ENCODE measurements at places on chromosomes 13 and 19. TPM values are rescaled to one million over a fixed set of nuclear protein-coding genes. Genes with fewer than 3 reads are reported as not detected.

GRCh38 chr13:114112826-114113322, 19.5 kb downstream of the RASA3 start:
- DNase-seq, result no peak

DNA sequence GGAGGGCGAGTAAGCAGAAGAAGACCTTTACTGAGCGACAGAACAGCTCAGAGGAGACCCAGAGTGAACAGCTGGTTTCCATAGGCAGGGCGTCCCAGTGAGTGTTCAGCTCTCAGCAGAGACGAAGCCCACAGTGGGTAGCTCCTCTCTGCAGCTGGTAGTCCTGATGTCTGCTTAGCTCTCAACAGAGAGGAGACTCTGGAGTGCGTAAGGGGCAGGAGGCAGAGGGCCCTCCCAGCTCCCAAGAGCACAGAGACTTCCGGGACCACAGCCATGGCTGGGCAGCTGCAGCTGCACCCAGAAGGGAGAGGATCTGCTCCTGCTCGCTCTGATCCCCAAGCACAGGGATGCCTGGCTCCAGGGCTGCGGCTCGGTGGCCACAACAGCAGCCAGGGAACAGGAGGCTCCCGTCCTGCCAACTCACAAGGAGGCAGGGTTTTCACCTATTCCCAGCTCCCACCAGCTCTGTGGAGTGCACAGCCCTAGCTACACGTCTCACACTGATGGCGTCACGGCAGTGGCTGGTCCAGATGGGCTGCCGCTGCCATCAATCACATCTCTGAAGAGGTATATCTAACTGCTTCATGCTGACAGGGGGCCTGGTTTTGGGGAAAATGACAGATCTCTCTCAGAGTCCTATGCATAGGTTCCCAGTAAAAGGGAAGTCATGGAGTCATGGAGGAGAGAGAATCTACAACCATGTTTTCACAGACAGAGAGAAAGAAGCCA, 2660.1 kb upstream of the PCDH20 start:
- no peak for DNase-seq

- no peak for DNase-seq
Measured at GRCh38 chr13:20173116-20173746, 12.4 kb upstream of the GJA3 start.

- peak; percentile 27 for DNase-seq
Measured at GRCh38 chr19:12838182-12838885, at the start of gene MAST1. Gene MAST1, plus strand, starts transcription at chr19:12838515. Its CDS starts 58 bp downstream, at chr19:12838573.

DNA sequence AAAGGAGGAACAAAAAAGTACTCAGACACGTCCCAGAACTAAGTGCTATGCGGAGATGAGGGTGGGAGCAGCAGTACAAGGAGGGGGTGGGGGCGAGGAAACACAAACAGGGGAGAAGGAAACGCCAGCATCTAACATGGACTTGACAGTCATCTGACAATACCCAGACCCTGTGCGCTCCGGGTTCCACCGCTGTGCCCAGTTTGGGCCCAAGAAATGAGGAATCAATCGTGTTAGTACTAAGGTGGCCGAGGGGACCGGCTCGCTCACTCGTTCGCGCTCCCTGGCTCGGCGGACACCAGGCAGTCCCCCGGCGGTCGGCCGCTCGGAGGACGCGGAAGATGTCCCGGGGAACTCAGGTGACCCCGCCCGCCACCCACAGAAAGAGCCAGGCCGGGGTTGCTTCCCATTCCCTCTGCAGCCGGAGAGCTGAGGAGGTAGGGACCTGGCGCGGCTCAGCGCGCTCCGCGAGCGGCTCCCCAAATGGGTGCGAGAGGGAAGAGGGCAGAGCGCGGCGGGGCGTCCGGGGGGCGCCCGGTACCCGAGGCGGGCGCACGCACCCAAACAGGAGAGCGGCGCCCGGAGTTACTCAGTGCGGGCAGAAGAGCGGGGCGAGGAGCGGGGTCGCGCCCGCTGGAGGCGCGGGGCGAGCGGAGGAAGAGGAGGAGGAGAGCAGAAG, 616 bp downstream of the TSHZ3 start:
- peak; percentile 34 for DNase-seq

DNA sequence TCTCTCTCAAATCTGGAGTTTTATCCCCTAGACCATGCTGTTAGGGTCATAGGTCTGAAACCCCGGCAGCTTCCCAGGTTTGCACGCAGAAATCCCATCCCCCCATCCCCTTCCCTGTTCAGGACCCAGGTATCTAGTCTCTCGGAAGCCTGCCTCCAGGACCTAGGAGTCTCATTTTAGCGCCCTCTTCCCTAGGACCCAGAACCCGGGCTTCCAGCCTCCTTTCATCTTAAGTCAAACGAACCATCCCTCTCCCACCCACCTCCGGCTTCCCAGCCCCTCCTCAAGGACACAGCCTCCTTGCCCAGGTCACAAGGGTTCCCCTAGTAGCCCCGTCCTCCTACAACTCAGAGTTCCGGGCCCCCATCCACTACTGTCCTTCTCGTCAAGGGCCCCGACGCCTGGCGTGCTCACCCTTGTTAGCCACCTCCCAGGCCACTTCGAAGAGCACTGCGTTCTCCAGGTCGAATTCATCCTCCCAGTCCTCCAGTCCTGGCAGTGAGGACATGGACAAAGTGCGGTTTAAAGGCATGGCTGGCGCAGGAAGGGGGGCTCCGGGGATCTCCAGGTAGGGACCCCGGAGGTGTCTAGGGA, 431 bp downstream of the GYS1 start:
- no peak for DNase-seq

DNA sequence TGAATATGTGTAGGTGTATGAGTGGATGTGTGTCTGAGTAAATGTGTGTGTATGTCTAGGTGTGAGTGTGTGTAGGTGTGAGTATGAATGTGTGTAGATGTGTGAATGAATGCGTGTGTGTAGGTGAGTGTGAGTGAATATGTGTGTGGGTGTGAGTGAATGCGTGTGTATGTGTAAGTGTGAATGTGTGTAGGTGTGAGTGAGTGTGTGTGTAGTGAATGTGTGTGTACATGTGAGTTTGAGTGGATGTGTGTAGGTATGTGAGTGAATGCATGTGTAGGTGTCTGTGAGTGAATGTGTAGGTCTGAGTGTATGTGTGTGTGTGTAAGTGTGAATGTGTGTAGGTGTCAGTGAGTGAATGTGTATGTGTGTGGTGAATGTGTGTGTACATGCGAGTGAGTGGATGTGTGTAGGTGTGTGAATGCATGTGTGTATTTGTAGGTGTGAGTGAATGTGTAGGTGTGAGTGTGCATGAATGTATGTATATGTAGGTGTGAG, 201.0 kb upstream of the ZNF536 start:
- DNase-seq, result no peak

- peak; percentile 92 for DNase-seq
Measured at GRCh38 chr19:7799640-7800355, 30.2 kb upstream of the EVI5L start.

- DNase-seq, result no peak
Measured at GRCh38 chr19:12997179-12997966, 2.1 kb downstream of the NFIX start.

GRCh38 chr19:1991018-1991913, 24.2 kb downstream of the BTBD2 start:
- DNase-seq, result no peak

GRCh38 chr13:112331675-112332074, 44.5 kb upstream of the SPACA7 start:
- DNase-seq, result no peak

- no peak for DNase-seq
Measured at GRCh38 chr19:8416796-8417195, 3.7 kb downstream of the MARCHF2 start.

DNA sequence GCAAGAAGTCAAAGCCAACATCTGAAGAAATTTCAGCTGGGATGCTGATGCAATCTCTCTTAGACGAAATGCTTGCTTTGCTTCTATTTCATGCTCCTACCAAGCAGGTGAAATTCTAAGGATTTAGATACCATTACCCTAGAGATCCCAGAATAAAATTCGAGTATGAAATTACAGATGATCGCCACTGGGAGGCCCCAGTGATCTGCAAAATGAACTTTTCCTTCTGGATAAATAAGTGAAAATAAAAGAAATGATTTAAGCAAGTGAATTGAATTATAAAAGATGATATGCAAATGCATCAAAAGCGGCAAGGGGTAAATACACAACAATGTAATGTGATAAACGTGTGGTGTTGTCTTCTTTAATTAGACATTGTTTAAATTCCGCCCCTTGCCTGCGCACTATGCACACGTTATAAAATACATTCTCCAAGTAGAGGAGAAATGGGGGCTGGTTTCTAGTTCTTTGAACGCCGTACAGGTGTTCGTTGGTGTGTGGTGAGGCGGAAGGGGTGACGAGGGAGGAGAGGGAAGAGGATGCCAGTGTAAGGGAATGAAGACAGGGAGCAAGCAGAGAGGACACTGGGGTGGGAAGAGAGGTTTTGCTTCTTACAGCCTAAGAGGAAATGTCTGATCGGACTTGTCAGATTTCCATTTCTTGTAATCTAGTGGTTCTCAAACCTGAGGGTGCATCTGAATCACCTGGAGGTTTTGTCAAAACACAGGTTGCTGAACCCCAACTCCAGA, 58.0 kb downstream of the ERCC5 start:
- DNase-seq, result peak; percentile 34

DNA sequence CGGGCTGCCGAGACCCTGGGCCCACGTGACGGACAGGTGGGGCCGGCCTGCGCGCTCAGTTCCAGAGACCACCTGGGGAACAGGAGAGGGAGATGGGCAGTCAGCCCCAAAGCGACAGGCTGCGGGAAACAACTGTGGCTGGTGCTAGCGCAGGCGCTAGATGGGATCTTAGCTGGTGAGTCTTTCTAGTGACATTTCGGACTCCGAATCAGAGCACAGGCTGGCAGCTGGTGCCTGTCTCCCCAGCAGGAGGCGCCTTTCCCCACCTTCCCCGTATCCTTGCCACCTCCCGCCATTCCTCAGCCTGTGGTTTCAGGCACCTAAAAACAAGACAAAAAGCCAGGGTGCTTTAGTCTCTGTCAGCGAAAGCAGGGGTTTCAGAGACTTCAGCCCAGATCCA, 19.4 kb upstream of the RANBP3 start:
- no peak for DNase-seq

GRCh38 chr19:53983457-53984289, 7.8 kb upstream of the CACNG6 start:
- DNase-seq, result no peak

DNA sequence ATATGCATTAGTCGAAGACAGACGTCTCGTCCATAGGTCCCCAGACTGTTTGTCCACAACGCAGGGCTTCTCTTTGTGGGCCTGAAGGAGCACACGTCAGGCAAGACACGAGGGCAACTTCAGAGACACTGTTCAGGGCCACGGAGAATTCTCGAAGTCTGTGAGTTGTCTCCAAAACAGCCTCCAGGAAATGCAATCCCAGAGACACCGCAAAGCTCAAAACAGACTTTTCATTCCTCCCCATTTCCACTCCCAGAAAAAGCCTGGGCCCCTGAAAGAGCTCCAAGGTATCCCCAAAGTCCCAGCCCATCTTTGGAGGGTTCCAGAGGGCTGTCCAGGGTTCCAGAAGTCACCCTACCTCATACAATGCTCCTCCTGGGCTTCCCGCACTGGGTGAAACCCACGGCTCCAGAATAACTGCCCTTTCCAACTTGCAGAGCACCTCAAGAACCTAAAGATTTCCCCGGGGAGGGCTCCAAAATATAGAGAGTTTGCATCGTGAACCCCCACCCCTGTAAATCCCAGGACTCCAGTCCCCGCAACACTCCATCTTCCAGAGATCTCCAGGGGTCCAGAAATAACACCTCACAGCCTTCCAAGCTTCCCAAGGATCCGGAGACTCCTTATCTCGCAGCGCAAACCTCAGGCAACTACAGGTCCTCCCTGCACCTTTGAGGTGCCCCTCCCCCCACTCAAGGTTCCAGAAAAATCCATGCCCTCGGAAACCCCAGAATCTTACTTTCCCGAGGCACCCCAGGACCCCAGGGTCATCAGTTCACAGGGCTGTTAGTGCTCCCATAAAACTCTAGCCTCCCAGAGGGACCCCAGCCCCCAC, 687 bp upstream of the FTL start:
- peak; percentile 21 for DNase-seq

DNA sequence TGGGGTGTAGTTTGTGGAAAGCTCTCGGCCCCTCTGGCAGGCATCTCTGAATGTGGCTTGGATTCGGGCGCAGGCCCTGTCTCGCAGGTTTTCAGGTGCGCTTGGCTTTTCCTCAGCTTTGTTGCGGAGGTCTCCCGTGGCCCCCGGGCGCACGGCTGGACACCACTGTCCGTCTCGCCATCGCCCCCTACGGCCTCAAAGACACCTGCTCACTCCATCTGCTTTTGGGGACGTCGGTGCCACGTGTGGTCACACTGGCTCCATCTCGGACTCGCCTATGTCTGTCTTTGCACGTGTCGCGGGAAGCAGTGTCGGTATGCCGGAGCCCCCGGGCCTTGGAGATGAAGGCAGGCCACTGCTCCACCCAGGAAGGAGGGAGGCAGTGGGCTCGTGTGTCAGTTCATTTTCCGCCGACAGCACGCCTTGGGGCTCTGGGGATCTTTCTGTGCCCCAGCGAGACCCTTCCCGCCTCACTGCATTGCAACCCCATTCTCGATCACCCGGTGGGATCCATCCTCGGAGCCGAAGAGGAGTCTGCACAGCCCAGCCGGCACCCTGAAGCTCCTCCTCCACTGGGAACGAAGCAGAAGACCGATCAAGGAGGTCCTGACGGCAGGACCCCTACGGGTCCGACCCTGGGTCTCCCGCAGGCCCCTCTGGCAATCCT, 42.1 kb downstream of the ZNF146 start:
- DNase-seq, result no peak

GRCh38 chr19:17772172-17772571, 20.9 kb downstream of the FCHO1 start:
- DNase-seq, result no peak

DNA sequence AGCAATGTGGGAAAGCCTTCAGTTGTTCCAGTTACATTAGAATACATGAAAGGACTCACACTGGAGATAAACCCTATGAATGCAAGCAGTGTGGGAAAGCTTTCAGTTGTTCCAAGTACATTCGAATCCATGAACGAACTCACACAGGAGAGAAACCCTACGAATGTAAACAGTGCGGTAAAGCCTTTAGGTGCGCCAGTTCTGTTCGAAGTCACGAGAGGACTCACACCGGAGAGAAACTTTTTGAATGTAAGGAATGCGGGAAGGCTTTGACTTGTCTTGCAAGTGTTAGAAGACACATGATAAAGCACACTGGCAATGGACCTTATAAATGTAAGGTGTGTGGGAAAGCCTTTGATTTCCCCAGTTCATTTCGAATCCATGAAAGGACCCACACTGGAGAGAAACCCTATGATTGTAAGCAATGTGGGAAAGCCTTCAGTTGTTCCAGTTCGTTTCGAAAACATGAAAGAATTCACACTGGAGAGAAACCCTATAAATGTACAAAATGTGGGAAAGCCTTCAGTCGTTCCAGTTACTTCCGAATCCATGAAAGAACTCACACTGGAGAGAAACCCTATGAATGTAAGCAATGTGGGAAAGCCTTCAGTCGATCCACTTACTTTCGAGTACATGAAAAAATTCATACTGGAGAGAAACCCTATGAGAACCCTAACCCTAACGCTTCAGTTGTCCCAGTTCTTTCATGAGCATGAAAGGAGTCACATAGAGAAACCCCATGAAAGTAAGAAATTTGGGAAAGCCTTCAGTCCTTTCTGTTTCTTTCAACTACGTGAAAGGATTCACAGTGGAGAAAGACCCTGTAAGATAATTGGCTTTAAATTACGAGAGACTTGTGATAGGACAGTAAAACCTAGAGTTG, 20.1 kb downstream of the ZNF627 start:
- DNase-seq, result no peak

GRCh38 chr19:10861103-10861651, 10.2 kb upstream of the CARM1 start:
- peak; percentile 45 for DNase-seq

Gene HSH2D
- not detected for total RNA-seq

Gene ZNF547
- 1.8 TPM for total RNA-seq

Gene SYNGR4
- not detected for total RNA-seq

Gene ADGRE2
- total RNA-seq, result not detected

Gene SBK3
- 0.88 TPM for total RNA-seq

Gene TJP3
- total RNA-seq, result 5.2 TPM
